ENCODE measurements at places on chromosomes 1 and 21. TPM values are rescaled to one million over a fixed set of nuclear protein-coding genes. Genes with fewer than 3 reads are reported as not detected.

DNA sequence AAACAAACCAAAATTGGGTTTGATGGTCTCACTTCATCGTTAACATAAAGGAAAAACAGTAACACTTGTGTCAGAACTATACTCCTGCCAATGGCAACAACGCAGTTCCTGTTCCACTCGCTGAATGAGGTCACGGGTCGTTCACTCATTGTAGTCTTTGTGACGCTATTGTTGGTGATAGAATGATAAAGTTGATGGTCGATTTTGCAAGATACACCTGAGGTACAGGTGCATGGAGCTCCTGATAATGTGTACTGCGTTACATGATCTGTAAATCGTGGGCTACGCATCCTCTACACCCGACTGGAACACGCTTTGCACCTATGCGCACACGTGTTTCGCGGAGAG is 391 bp upstream of the CENPS start:
- no peak for DNase-seq

GRCh38 chr1:218164111-218164929 is 120.8 kb upstream of the RRP15 start:
- DNase-seq: peak; percentile 19

DNA sequence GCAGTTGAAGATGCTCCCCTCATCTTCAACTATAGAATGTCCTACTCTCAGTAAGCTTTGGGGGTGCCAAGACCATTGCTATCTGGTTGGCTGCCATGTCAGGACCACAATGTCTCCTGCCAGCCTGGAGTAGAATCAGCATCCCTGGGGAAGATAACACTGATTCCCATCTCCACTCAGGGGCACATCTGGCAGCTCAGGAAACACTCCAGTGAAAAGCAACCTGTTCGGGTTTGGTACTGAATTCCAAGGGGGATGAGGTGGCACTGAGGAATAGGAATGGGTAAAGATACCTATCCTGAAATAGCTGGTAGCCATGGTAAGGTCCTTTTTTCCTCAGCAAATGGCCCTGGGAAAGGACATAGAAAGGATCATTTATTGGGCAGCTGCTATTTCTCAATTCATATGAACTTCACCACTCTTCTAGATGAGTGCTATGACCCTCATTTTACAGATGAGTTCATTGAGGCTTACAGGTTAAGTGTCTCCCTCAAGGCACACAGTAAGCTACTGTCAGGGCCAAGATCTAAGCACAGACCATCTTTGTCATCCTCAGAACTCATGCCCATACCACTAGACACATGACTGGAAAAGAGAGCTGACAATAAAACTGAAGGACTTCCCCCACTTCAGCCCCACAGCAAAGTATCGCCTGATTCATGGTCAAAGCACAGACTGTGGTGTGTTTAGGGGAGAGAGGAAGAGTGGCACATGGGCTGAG is 31.4 kb downstream of the AK2 start:
- DNase-seq: no peak

- no peak for DNase-seq
Measured at GRCh38 chr1:172398193-172398592, 22.3 kb upstream of the C1orf105 start.

- DNase-seq: no peak
Measured at GRCh38 chr1:241219449-241219848, 137.6 kb downstream of the RGS7 start.

GRCh38 chr1:179807691-179808485 is 64.8 kb downstream of the FAM163A start:
- no peak for DNase-seq

Gene RSPO1
- not detected for total RNA-seq

Gene TSPAN2
- 2.7 TPM for total RNA-seq

Gene ZNF648
- total RNA-seq: 0.14 TPM

All from pancreas (tissue), 10 donors.